ENCODE measurements at places on chromosomes 6 and 20.
A peak's percentile ranks its signal among the peaks of the same experiment; 100 is the strongest.

- peak; percentile 93 for DNase-seq
These were observed 25.4 kb upstream of the ASIP start for GRCh38 chr20:34215711-34216381.

DNA sequence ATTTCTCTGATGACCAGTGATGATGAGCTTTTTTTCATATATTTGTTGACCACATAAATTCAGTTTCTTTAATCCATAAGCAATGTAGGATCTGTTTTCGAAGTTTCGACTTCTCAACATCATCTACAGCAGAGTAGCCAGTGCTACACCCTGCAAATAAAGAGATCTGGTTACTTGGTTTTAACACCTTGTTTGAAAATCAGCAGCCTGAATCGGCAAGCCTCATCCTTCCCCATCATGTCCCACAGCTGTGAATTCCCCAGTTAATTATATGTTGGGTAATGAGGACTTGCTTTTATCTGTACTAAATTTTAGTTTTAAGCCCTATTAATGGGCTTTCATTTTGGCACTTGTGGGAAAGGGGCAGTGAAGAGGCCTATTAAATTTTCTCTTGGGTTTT, 80.6 kb downstream of the BMP2 start:
- no peak for DNase-seq

DNA sequence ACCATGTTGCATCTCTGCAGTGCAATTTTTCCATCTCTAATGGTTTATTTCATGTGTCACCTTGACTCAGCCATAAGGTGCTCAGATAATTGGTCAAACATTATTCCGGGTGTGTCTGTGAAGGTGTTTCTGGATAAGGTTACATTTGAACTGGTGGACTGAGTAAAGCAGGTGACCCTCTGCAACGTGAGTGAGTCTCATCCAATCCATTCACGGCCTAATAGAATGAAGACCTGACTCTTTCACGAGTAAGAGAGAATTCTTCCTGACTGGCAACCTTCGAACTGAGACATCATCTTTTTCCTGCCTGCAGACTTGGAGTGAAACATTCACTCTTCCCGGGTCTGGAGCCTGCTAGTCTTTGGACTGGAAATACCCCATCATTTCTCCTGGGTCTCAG, 77.1 kb upstream of the SLC22A23 start:
- DNase-seq = no peak

DNA sequence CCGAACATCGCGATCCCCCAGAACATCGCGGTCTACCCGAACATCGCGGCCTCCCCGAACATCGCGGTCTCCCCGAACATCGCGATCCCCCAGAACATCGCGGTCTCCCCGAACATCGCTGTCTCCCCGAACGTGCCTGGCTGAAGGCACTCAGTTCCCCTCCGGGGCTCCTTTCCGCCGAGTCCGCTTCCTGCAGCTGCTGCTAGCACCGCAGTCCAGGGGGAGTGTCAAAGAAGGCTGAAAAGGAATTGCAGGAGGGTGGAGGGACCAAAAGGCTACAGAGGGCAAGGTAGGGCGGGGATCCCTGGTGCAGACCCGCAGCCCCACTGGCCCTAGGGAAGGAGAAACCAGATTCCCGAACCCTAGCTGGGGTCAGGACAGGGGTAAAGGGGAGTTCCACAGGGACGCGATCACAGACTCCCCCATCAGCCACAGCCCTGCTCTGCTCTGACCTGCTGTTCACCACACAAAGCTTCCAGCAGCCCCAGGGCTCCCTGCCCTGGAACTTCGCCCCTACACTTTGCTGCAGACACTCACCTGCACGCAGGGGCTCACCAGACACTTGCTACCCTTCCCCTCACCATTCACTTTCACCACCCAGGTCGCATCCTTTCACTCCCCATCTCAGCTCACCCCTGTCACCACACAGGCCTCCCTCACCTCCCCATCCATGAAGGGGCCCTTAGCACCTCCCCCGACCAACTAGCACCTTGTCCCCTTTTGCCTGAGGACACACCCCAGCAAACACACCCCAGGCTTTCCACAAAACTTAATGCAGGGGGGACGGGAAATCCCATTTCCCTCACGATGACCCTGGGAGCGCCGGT, 1.7 kb downstream of the ULBP1 start:
- DNase-seq = no peak

DNA sequence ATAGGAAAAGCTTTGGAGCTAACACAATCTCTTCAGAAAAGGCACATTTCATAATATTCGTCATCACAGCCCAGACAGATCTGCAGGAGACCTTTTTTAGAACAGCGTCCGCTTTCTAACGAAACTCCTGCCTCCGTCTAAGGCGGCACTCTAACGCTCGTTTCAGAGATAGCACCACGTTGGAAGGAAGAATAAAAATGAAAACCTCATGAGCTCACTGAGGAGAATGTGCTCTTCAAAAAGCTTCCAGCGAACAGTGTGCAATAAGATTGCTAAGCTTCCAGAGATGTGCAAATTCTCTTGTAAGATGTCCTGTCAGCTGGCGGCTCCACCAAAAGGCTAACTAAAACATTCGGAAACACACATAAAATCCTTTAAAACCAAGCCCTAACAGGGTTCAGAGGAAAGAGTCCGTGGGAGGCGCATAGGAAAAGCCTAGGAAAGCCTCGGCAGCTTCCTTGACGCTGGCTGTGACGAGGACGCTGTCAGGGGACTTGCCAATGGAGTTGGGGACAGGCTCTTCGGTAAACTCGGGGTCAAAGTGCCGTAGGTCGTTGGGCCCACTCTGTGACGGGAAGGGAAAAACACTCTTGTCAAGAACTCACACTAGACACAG, 117.6 kb upstream of the SLC2A12 start:
- no peak for DNase-seq

- no peak for DNase-seq
These were observed 182.5 kb downstream of the OTOR start for GRCh38 chr20:16930656-16931055.

DNA sequence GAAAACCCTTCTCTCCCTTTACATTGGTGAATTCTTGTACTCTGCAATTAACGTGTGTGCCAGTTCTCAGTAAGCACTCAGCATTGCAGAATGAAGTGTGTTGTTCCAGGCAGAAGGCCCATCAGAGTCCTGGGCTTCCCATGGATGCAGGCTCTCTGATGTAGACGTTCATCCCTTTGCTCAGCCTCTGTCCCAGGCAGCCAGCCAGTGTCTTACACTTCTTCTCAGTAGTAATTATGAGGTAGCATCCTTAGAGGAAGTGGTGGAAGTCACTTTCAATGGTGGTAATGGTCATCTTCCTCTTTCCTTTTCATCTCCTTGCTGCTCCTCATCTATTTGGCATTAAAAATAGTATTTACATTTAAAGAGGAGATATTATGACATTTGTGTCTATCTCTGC, 66.7 kb upstream of the FYN start:
- DNase-seq = no peak

DNA sequence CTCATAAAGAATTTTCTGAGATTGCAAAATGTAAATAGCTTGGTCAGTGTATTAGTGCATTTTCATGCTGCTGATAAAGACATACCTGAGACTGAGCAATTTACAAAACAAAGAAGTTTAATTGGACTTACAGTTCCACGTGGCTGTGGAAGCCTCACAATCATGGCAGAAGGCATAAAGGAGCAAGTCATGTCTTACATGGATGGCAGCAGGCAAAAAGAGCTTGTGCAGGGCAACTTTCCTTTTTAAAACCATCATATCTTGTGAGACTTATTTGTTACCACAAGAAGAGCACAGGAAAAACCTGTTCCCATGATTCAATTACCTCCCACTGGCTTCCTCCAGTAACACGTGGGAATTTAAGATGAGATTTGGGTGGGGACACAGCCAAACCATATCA, 112.7 kb upstream of the HDDC2 start:
- no peak for DNase-seq

DNA sequence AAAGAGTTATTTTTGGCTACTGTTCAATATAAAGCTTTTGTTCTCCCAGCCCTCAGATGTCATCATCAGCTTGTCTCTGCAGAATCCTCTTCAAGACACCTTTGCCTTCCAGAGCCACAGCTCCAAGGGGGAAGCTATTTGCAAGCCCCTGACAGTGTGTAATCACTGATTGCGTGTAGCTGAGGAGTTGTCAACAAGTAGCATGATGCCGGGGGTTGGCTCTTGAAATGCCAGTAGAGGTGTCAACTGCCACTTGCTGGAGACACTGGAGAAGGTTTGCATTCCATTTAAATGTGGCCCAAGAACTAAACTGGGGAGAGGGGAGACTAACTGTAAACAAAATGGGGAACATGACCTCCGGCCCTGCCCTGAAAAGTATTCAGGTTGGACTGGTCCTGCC, 44.3 kb upstream of the PDYN start:
- no peak for DNase-seq

DNA sequence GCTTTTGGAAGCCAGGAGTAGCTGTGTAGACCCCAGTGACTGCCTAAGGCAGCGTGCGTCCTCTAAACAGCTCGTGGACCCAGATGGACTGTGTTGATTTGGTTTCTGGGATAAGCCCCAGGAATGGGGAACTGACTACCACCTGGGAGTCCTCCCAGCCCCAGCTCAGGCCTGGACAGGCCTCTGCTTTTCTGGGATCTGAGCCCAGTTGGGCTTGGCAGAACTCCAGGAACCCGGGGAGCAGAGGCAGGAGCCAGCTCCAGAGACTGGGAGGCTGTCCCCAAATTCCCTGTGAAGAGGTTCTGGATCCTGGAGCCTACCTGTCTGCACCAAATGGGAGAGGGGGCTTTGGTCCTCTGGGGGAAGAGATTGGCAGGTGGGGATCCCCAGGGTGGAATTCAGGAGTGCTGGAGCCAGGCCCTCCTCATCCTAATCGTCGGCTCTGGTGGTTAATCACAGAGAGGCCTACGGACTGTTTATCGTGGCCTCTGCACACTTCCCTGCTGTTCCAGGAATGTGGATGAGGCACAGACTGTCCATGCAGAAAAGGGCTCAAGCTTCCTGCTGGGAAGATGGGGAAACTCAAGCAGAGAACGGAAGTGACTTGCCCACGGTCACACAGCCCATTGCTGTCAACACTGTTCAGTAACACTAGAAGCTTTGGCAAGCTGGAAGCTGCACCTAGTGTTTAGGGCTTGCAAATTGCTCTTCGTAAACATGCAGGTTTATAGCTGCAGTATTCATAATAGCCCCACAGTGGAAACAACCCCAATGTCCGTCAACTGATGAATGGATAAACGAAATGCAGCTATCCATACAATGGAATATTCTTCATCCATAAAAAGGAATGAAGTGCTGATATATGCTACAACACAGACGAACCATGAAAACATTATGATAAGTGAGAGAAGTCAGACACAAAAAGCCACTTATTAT, 100.6 kb downstream of the KCNB1 start:
- peak; percentile 93 for DNase-seq

Data from T47D (cell line).